Stimulated activated CD8-positive, alpha-beta memory T cell treated with anti-CD3 and anti-CD28 coated beads, Interleukin-12 subunit alpha, Interleukin-12 subunit beta, amount 100 ng/mL, for 1 hour (primary cell): ENCODE measurements at places on chromosomes 6 and 20.
A peak's percentile ranks its signal among the peaks of the same experiment; 100 is the strongest.

GRCh38 chr6:166203641-166204222 lies 36.1 kb upstream of the TBXT start:
- no peak for DNase-seq

DNA sequence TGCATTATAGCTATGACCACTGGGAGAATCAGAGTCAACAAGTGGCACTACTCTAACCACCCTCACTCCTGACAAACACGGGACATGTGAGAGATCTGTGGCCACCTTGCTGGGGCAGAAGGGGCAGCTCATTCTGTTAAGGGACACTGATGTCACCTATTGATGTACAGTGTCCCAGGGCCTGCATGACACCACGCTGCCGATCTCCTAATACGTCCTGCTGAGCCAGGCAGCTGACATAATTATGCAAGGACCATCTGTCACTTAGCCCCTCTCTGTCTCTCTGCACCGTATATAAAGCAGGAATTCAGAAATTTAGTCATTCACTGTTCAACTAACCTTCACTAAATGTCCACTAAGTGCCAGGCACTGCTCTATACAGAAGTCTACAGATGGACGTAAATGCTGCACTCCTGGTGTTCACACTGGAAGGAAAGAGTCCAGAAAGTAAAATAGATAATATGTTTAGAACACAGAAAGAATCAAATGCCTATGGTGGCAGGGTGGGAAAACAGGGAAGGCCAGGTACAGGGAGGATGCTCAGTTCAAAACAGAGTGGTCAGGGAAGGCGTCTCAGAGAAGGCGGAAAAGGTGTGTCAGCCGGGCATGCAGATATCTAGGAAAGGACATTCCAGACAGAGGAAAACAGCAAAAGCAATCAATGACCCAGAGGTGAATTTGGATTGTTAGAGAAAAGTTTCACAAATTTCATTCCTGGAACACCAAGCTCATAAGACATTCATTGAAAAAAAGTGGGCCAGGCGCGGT lies 173.8 kb downstream of the ZNF217 start:
- no peak for DNase-seq

DNA sequence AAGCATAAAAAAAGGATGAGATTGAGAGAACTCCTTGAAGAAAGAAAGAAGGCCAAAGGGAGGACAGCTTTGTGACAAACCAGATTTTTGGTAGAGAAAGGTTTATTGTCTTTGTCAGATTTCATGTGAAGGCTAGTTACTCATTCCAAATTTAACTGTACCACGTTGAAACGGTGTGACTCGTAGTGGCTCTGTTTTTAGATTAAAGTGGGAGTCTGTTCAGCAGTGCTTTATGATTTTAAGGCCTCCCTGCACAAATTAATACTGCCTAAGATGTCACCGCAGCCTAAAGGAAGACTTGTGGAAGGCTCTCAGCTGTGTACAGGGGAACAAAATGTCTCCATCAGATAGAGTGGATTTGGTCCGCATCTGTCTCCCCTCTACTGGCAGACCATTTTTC lies 35.9 kb downstream of the CDC40 start:
- DNase-seq = no peak

- peak; percentile 47 for DNase-seq
These were observed 931 bp upstream of the UCKL1 start for GRCh38 chr20:63957004-63957689.

GRCh38 chr6:139768196-139768595 lies 393.7 kb upstream of the CITED2 start:
- DNase-seq = no peak

- DNase-seq = no peak
These were observed 200.3 kb upstream of the FAM83B start for GRCh38 chr6:54646069-54646950.

GRCh38 chr6:18415671-18416340 lies 28.7 kb downstream of the RNF144B start:
- DNase-seq = no peak

DNA sequence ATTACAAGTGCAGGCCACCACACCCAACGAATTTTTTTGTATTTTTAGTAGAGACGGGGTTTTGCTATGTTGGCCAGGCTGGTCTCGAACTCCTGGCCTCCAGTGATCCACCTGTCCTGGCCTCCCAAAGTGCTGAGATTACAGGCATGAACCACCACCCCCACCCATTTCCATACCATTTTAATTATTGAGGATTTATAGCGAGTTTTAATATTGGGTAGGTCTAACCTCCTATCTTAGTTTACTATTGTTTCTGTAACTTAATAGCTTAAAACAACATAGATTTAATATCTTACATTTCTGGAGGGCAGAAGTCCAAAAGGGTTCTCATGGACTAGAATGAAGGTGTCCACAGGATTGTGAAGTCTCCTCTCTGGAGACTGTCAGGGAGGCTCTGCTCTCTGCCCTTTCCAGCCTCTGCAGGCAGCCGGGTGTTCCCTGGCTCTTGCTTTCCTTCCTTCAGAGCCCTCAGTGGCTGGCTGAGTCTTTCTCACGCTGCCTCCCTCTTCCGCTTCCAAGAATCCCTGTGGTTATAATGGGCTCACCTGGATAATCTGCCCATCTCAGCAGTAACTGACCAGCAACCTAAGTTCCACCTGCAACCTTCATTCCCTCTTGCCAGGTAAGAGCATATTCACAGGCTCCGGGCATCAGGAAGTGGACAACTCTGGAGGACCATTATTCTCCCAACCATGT lies 18.6 kb upstream of the BCAS4 start:
- DNase-seq = no peak

- DNase-seq = no peak
These were observed 358.4 kb downstream of the CDH26 start for GRCh38 chr20:60316476-60317158.
